ENCODE measurements at places on chromosomes 2 and 18.

DNA sequence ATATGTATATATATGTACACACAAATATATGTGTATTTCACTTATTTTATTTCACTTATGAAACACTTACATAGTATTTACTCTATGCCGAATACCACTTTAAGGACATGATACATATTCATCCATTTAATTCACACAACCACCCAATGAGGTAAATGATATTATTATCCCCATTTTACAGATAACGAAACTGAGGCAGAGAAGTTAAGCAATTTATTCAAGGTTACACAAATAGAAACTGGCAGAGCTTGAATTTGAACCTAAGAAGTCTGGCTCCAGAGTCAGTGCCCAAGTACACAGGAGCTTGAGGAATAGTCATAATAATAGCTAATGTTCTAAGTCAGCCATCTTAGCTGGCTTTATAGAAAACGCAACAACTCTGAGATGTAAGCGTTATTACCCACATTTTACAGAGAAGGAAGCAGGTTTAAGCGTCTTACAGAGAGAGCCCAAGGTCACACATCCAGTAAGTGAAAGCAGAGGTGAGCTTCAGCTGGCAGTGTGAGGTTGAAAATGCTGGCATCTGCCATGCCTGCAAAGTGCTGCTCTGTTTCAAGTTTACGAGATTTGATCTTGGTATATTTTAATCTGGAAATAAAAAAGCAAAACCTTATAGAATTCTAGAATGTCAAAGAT lies 326.9 kb downstream of the LPIN1 start:
- no peak for DNase-seq

- peak; percentile 65 for DNase-seq
Observed at GRCh38 chr2:165874445-165875039, 79.0 kb downstream of the TTC21B start.

- DNase-seq = no peak
Observed at GRCh38 chr18:58611395-58612131, 17.3 kb downstream of the ALPK2 start.

- DNase-seq = no peak
Observed at GRCh38 chr18:36086186-36086585, 18.8 kb upstream of the RPRD1A start.

- no peak for DNase-seq
Observed at GRCh38 chr2:218810256-218810655, 21.3 kb downstream of the PRKAG3 start.

DNA sequence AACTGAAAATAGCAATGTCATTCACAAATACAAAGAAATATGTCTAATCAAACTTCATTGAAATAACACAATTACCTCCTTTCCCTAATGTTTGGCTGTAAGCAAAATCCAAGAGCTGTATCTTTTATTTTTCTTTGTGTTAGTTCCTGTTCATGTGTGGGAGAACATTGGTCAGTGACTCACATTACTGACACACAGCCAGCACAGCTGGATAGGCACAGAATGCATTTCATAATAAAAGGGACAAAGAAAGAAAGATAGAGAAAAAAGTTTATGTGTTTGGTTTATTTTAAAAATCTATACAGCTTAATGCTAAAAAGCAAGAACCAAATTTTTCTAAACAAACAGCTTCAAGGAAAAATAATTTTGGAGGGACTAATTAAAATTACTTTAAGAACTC lies 185.6 kb upstream of the COL3A1 start:
- no peak for DNase-seq

GRCh38 chr2:35960596-35960995 lies 395.0 kb upstream of the CRIM1 start:
- DNase-seq = no peak

DNA sequence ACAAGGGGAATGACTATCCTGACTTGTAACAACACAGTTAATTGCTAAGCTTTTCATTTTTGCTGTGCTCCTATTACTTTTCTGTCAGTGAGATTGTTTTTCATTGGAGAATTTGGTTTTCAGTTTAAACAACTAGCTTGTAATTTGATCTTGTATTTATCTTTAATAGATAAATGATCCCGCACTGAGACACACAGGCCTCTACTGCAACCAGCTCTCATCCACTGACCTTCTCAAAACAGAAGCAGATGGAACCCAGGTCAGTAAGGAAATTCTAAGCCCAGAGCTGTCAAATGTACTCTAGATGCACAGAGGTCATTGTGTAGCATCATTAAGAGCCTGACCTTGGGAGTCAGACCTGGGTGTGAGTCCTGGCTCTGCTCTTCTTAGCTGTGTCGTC lies 30.7 kb downstream of the PTRHD1 start:
- DNase-seq = no peak

- no peak for DNase-seq
Observed at GRCh38 chr18:46414863-46415262, 242.2 kb downstream of the LOXHD1 start.

- no peak for DNase-seq
Observed at GRCh38 chr18:59468821-59469220, 109.8 kb upstream of the LMAN1 start.

- no peak for DNase-seq
Observed at GRCh38 chr2:168064011-168064998, 183.1 kb downstream of the STK39 start.

All from CD4-positive, alpha-beta T cell treated with Interleukin-2 at 100 ng/mL for 4 hours (primary cell).